ENCODE measurements at places on chromosomes 11 and 22.

GRCh38 chr11:21415606-21416005, 746.2 kb downstream of the NELL1 start:
- DNase-seq, result no peak

- DNase-seq, result no peak
Measured at GRCh38 chr11:8296038-8296649, 32.5 kb upstream of the LMO1 start.

- DNase-seq, result no peak
Measured at GRCh38 chr11:128519338-128519737, 68.0 kb downstream of the ETS1 start.

DNA sequence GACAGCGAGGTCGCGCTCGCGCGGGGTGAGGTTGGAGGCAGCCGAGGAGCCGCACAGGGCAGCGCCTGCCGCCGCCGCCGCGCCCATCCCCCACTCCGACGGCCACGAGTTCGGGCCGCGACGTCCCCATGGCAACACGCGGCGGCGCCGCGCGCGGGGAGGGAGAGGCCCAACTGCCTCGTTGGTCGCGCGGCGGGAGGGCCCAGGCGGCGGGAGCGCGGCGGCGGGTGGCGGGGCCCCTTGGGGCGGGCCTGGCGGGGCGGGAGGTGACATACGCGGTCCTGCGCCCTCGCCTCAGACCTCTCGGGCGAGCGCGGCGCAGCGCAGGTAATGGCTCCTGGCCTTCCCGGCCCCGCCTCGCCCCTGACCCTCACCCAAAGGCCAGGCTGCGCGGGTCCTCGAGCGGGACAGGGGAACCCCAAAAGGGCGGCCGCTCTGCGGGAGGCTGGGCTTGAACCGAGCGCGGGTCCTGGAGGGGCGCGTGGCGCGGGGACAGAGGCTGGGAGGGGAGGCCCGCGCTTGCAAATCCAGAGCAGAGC, at the start of gene DEUP1:
TSS of gene DEUP1 (plus strand) at position 297 of the 539 bp plus-strand sequence. CDS start 1,518 bp downstream, outside the sequence.
- no peak for DNase-seq

DNA sequence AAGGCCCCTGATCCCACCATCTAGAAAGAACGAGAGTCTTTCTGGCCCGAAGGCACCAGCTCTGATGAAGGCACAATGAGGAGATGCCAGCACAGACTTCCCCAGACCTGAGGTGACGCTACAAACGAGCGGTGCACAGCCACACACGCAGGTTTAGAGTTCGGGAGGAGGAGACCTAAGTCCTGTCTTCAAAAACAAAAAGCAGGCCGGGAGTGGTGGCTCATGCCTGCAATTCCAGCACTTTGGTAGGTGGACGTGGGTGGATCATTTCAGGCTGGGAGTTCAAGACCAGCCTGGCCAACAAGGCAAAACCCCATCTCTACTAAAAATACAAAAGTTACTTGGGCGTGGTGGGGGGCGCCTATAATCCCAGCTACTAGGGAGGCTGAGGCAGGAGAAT, 9.5 kb downstream of the LTO1 start:
- DNase-seq, result no peak

- peak; percentile 59 for DNase-seq
Measured at GRCh38 chr11:61627850-61628661, 47.2 kb upstream of the SYT7 start.

DNA sequence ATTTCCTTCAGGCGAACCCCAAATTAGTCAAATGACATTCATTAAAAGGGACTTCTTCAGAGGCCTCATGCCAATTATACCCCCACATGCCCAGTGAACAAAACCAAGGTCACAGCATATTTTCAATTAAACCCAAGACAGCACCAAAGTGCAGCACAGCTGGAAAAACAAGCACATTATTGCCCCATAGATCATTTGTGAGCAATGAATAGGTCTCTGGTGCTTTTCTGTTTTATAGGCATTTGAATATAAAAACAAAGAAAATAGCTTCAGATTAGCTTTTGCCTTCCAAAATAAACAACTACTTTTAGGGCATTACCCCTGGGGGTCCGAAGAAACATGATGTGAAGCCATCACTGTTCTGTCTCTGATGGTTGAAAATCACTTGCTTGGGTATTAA, 1319.9 kb downstream of the LRRC4C start:
- no peak for DNase-seq

- no peak for DNase-seq
Measured at GRCh38 chr22:20440637-20441591, 3.3 kb upstream of the SCARF2 start.

DNA sequence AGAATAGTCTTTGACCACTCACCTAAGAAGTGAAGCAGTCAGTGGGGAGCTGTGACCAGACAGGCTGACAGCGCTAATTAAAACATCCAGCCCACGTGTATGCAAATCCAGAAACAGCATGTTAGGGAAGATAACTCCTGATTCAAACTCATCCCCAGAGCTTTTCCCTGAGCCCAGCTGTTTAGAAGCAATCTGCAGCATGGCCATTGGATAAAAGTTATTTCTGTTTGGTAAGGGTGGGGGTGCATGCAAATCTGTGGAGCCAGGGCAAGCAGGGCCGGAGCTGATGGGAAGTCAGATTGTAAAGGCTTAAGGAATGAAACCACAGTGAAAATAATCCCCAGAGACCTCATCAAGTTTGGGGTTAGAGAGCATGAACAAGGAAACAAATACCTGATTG, 247.9 kb upstream of the KIRREL3 start:
- no peak for DNase-seq

- DNase-seq, result no peak
Measured at GRCh38 chr11:111605681-111606080, 3.4 kb downstream of the SIK2 start.

DNA sequence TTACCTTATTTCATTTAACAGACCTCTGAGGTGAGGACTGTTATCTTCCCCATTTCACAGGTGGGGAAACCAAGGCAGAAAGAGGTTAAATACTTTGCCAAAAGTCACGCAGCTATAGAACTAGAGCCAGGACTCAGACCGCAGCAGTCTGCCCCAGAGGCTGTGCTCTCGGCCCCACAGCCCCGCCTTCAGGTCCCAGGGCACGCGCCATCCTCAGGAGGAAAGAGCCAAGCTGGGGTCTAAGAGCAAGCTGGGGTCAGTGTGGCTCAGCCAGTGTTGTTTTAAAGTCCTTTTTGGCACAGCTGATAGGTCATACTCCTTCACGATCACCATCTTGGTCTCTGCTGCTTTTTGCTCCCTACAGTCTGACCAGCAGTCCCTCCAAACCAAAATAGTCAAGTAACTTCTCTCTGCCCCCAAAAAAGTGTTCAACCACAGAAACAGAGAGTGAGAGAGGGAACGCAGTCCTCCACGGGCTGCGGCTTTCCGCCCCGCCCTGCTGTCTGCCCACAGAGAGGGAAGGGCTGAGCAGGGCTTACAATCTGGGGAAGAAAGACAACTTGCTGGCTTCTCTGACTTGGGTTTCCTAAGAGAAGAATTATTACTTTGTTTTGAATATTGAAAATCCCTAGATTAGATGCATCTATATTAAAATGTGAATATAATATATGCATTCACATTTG, 137.2 kb upstream of the OPCML start:
- no peak for DNase-seq

DNA sequence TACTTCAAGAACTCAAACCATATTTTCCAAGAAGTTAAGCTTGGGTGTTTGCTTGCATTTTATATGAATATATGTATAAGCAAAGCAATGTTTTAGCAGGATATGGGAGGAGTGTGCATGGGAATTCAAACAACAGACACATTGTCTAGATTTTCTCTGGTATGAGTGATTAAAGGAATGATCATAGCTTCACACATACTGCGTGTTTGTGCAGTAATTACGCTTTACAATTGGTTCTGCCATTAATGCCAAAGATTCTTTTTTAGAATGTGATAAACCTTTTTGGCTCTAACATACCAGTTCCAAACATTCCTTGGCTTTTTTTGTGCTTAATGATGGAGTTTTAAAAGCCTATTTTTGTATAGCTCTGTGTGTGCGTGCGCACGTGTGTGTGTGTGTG, 54.0 kb downstream of the CCDC34 start:
- no peak for DNase-seq
